ENCODE measurements at places on chromosomes 2 and 18. TPM values are rescaled to one million over a fixed set of nuclear protein-coding genes. Genes with fewer than 3 reads are reported as not detected.

- DNase-seq = no peak
Measured at GRCh38 chr2:171655586-171655985, 31.7 kb upstream of the DYNC1I2 start.

Gene CHCHD5
- polyA plus RNA-seq = 20.3 TPM

Gene PCARE
- polyA plus RNA-seq = 0.43 TPM

Gene PTCD3
- 182 TPM for polyA plus RNA-seq

Gene LBX2
- 3.1 TPM for polyA plus RNA-seq

Gene ASB18
- 0.15 TPM for polyA plus RNA-seq

Gene SSB
- 201 TPM for polyA plus RNA-seq

DNA sequence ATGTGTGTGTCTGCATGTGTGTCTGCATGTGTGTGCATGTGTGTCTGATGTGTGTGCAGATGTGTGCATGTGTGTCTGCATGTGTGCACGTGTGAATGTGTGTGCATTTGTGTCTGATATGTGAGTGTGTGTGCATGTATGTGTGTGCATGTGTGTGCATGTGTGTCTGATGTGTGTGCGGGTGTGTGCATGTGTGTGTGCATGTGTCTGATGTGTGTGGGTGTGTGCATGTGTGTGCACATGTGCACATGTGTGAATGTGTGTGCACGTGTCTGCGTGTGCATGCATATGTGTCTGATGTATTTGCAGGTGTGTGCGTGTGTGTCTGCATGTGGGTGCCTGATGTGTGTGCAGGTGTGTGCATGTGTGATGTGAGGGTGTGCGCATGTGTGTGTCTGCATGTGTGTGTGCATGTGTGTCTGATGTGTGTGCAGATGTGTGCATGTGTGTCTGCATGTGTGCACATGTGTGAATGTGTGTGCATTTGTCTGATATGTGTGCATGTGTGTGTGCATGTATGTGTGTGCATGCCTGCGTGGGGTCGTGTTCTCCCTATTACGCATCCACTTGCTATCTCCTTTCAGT, 470.1 kb upstream of the HS6ST1 start:
- no peak for DNase-seq

GRCh38 chr2:129192841-129193253, 786.6 kb upstream of the RAB6C start:
- no peak for DNase-seq

GRCh38 chr18:59061914-59062642, 77.6 kb upstream of the SEC11C start:
- no peak for DNase-seq

- DNase-seq = no peak
Measured at GRCh38 chr2:112155331-112156151, 17.4 kb downstream of the FBLN7 start.

Data from left kidney (tissue), 8 donors.